Activated naive CD8-positive, alpha-beta T cell treated with anti-CD3 and anti-CD28 coated beads, Interleukin-2, amount 50 U/mL, for 16 hours (primary cell): ENCODE measurements at places on chromosomes 12 and 14.

GRCh38 chr14:103518422-103519042 lies 4.1 kb downstream of the CKB start:
- DNase-seq = no peak

- DNase-seq = no peak
Observed at GRCh38 chr12:116528498-116528897, 30.7 kb upstream of the MAP1LC3B2 start.

DNA sequence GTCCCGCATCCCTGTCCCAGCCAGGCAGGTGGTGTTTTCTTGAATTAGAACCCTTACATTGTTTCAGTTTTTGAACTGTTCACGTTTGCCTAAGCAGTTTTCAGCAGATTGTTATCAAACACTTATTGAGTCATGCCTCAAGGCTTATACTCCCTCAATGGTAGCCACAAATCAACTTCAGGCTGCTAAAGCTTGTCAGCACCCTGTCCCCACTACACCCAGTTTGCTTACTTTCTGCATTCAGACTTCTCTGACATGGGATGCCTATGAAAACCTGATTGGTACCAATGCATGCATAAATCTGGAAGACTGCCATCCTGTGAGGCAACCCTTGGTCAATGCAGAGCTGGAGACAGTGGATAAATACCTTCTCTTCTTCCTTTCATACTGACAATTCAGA lies 225.4 kb downstream of the BTG1 start:
- DNase-seq = no peak

- DNase-seq = no peak
Observed at GRCh38 chr12:127771546-127771945, 495.4 kb upstream of the TMEM132C start.

- DNase-seq = no peak
Observed at GRCh38 chr12:81874166-81874565, 115.0 kb upstream of the PPFIA2 start.

DNA sequence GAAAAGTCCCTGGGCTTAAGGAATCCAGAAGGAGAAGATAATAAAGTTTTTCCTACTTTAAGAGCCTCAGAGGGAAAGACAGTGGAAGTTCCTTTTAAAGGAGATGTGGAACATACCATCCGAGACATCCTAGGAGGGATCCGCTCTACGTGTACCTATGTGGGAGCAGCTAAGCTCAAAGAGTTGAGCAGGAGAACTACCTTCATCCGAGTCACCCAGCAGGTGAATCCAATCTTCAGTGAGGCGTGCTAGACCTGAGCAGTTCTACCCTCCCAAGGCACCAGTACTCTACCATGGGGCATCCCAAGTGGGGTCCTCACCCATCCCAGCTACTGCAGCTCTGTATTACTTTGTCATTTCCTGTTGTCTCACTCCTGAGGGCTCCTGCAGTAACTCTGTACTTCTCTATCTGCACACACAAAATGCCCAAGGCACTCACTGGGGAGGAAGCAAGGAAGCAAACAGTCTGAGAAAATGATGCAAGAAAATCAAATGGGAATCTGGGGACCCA lies 3.8 kb downstream of the TINF2 start:
- DNase-seq = no peak

DNA sequence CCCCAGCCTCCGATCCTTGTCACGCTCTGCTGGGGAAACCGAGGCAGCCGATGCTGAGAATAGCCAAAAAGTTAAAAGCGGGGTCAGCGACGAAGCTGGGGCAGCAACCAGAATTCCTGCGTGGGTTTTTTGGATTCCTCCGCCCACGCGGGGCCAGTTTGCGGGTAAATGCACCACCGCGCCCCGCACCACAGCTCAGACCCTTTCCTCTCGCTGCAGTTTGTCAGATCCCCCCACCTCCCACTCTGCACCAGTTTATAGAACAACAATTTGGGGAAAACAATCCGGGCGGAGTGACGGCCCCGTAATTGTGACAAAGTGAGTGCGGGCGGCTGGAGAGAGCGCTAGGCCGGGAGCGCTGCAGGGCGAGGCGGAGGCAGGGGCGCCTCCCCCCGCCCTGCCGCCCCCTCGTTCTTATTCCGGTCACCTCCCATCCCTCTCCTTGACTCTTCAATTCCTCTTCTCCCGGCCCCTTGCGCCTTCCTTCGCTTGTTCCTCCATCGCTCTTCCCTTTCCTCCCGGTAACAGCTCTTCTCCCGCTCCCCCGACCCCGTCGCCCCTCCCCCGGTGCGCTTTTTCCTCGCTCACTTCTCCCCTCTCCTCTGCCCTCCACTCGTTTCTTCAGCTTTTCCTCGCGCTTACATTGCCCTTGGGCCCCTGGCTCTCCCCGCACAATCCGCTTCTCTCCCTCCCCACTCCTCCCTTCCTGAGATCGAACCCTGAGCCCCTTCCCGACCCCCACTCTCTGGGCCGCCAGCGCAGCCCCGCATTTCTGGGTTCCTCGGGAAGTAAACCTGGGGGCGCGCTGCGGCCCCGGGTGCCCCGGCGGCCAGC lies 646 bp upstream of the DNAJC22 start:
- DNase-seq = no peak

- DNase-seq = no peak
Observed at GRCh38 chr12:47356129-47356700, 276.5 kb upstream of the AMIGO2 start.

GRCh38 chr14:92317511-92317910 lies 5.5 kb upstream of the SLC24A4 start:
- no peak for DNase-seq

- no peak for DNase-seq
Observed at GRCh38 chr14:94631536-94632304, 19.5 kb downstream of the SERPINA3 start.

- no peak for DNase-seq
Observed at GRCh38 chr14:101849125-101849524, 87.6 kb downstream of the PPP2R5C start.

DNA sequence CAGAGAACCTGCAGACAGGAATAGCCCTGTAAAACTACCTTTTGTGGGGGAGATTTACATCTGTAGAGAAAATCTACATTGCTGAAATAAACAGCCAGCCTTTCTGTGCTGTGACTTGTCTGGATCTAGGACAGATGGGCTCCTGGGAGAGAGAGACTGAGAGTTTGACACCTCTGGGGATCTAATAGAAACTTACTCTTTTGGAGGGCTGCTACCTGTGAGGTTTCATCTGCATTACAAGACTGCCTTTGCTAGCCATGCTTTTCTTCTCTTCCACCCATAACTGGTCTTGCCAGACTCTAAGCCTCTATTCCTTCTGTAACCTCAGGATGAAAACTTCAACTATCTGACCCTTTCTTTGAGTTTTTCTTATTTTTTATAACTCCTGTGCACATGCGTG lies 452.6 kb downstream of the ZFP36L1 start:
- DNase-seq = no peak

DNA sequence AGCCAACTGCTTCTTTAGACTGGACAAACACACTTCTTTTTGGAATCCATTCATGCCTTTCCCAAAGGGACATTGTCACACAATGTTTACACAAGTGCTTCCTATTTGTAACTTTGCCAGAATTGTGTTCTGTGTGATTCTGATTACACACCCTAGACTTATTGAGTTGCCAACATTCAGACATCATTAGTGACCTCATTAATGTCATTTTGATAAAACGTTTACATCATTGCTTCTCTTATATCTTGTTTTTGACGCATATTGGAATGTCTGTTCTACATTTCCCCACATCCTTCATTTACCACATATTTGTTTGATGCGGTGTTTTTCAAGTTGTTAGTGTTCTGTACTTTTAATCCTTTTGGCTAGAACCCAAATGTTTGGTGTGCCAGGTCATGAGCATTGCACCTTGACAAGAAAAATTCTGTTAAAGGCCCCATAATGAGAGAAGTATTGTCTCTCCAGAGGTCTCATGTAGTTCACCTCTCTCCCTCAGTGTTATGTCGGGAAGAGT lies 305.5 kb downstream of the AEBP2 start:
- DNase-seq = no peak

DNA sequence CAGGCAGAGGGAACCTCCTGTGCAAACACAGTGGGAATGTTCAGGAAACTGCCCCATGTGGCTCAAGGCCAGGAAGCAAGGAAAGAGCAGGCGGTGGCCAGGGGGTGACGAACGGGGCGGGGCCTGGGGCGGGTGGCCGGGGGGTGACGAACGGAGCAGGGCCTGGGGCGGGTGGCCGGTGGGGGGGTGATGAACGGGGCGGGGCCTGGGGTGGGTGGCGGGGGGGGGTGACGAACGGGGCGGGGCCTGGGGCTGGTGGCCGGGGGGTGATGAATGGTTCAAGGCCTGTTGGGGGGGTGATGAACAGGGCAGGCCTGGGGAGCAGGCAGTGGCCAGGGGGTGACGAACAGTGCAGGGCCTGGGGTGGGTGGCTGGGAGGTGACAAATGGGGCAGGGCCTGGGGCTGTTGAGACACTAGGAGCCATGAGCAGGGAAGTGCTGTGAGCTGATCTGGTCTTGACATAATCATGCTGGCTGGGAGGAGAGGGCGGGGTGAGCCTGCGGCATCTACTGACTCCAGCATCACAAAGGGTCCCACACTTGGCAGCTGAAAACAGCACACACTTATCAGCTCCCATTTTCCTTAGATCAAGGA lies 62.7 kb upstream of the FBRSL1 start:
- no peak for DNase-seq

DNA sequence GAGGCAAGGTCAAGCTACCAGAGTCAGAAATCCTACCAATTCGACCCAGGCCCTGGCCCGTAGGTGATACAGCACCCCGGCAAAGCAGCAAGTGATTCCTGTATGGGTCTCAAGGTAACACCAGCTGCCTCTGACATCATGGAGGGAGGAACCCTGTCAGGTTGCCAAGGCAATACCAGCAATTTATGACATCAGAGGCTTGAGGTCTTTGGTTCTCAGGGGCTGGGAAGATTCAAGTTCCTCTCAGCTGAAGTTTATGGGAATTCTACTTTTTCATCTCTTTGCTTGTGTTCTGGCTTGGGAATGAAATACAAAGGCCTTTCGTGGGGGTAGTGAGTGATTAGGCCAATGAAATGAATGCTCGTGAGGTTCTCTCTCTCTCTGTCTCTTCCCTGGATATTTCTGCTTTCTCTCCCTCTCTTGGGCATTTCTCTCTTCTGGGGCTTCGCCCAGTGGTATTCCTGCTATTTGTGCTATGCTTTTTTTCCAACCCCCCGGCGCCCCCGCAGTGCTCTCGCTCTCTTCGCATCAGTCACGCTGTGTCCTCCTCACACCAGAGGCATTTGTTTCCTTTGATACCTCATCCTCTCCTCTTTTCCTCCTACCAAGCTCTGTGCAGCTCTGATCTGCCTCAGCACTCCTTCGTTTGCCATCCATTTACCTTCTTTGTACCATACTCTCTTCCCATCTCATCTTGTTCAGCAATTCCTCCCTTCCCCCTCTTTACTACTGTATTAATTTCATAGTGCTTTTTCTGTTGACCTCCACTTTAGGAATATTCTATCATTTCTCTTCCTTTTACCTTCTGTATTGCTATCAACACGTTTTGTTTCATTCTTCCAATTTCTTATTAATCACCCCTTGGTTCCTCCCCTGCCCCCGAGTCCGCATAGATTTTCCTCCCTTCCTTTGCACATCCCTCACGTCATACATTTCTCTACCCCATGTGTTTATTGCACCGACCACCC lies 2.9 kb downstream of the ZFHX2 start:
- no peak for DNase-seq

DNA sequence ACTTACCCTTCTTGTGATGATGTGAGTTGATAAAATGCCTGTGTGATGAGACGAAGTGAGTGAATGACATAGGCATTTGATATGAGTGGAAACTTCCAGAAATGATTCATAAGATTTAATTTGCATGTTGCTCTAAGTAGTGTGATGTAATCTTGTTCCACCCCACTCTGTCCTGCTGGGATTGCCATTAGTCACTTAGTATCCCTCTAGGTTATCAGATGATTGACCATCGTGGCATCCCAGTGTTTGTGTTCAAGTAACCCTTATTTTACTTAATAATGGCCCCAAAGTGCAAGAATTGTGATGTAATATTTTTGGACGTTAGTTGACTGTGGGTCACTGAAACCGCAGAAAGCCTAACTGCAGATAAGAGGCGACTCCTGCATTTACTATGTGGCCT lies 214.4 kb upstream of the DIO2 start:
- DNase-seq = no peak

- DNase-seq = no peak
Observed at GRCh38 chr14:66117600-66117999, 368.6 kb upstream of the CCDC196 start.

GRCh38 chr12:104964167-104964855 lies 6.2 kb upstream of the SLC41A2 start:
- DNase-seq = no peak

DNA sequence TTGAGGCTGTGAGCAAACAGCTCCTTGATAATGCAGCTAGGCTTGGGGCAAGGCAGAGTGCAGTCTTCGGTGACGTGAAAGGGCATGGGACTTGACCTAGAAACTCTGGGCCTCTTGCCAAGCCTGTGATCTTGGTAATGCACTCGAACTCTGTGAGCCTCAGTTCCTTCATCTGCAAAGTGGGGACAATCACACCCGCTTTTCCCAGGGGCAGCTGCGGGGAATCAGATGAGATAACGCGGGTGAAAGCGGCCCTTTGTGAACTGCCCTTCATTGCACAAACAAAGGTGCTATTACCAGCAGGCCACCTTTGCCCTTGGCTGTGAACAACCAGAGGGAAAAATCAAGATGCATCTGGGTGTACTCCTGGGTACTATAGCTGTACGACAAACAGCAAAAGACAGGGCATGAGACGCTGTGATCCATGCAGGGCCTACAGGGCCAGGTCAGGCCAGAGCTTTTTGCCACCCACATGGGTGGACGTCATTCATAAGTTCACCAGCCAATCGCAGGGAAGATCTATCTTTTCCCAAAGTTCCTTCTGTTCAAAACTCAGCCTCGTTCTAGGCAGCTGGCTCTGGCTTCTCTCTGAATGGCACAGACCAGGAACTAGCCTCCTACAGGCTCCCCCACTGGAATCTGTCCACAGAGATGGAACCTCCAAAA lies 3.2 kb downstream of the MSI1 start:
- no peak for DNase-seq
